ENCODE measurements at places on chromosomes 13 and 19.

GRCh38 chr13:50921706-50922105 is 12.1 kb downstream of the RNASEH2B start:
- DNase-seq = no peak

DNA sequence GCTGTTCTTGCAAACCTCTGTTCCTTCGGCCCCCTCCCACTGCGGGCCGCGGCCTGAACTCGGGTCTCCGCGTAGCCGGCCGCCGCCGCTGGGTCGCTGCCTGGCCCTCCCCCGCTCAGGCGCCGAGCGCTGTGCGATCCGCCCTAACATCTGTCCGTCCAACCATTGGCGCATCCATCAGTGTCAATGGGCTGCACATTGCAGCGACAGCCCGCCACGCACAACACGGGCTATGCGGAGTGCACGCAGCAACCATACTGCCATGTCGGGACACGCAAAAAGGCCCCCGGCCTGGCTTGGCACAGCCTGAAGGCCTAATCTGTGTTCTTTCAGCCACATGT is 2.6 kb upstream of the TSHZ3 start:
- no peak for DNase-seq

DNA sequence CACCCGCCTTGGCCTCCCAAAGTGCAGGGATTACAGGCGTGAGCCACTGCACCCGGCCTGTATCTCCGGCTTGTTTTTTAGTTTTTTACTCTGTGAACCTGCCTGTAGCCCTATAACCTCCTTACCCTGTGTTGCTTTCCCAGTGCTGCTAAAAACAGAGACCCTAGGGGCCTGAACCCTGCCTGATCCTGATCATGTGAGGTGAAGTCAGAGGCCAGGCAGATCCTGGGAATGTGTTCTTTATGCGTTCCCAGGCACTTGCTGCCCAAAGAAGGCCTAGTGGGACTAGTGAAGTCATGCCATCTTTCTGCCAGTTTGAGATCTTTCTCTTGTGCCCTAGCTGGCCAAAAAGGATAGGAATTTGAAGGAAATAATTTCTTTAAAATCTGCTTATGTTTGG is 4.6 kb downstream of the UBA2 start:
- DNase-seq = no peak

- DNase-seq = no peak
These were observed 170.0 kb upstream of the RNF113B start for GRCh38 chr13:98346904-98347636.

GRCh38 chr19:6020972-6021805 is 43.2 kb upstream of the RANBP3 start:
- no peak for DNase-seq

GRCh38 chr13:47484548-47484947 is 516.5 kb downstream of the SUCLA2 start:
- DNase-seq = no peak

- no peak for DNase-seq
These were observed 6.2 kb downstream of the CPAMD8 start for GRCh38 chr19:17020385-17020784.

GRCh38 chr13:24222756-24223155 is 62.2 kb downstream of the SPATA13 start:
- no peak for DNase-seq

DNA sequence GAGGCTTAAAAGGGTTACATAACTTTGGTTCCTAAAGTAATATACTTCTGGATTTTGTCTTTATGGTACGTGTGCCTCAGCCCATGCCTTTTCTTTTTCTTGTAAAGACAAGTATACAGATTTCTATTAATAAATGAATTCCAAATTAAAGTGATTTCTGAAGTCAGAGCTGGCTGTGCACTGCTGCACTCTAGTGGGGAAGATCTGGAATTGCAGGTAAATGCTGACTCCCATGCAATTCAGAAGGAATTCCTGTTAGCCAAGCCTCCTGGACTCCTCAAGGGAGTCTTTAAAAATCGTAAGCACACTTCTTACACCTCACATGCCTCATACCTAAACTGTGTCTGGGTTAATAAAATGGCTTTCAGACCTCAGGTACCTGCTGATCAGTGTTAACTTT is 118.4 kb upstream of the SLC7A1 start:
- DNase-seq = no peak

DNA sequence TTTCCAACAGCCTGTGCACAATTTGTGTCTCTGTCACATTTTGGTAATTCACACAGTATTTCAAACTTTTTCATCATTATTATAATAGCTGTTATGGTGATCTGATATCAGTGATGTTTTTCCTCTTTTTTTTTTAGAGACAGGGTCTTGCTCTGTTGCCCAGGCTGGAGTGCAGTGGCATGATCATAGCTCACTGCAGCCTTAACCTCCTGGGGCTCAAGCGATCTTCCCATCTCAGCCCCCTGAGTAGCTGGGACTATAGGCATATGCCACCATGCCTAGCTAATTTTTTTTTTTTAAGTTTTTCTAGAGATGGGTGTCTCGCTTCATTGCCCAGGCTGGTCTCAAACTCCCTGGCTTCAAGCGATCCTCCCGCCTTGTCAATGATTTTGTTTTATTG is 5.8 kb downstream of the MARK4 start:
- no peak for DNase-seq

DNA sequence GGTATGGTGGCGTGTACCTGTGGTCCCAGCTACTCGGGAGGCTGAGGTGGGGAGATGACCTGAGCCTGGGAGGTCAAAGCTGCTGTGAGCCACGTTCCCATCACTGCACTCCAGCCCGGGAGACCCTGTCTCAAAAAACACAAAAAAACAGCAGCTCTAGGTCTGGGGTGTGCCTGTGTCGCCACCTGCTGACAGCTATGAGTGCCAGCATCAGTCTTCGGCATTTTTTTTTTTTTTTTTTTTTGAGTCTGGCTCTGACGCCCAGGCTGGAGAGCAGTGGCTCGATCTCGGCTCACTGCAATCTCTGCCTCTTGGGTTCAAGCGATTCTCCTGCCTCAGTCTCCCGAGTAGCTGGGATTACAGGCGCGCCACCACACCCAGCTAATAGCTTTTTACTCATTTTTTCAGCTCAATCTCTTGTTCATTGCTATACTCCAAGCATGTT is 10.1 kb downstream of the AP2S1 start:
- peak; percentile 37 for DNase-seq

GRCh38 chr19:50417111-50418081 is 1.3 kb upstream of the SPIB start:
- DNase-seq = no peak

DNA sequence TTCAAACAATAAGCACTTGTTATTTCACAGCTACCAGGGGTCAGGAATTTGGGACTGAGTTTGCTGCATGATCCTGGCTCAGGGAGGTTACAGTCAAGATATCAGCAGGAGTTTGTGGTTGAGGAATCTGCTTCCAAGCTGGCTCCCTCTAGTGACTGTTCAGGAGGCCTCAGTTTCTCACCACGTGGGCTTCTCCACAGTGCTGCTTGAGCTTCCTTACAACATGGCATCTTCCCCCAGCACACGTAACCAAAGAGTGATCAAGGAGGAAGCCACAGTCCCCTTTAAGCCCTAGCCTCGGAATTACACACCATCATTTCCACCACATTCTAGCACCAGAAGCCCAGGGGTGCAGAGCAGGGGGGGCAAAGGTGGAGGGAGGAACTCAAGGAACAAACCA is 28.8 kb downstream of the CELF5 start:
- no peak for DNase-seq

DNA sequence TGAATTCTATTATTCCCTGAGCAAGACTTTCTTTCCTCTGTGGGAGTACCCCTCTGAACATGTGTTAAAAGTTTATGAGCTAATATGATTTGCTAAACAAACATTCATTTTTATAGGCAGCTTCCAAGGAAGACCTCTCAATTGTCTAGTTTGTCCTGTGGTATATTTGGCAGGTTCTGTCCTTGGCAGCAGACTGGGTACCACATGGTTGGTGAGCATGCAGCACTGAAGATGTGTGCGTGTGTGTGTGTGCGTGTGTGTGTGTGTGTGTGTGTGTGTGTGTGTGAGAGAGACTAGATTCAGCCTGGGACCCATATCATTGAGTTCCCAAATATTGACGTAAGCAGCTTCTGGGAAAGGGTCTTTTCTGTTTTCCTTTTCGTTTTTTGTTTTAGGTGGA is 24.0 kb downstream of the FGF9 start:
- no peak for DNase-seq

All from CD4-positive, alpha-beta T cell (primary cell).